ENCODE measurements at places on chromosomes 7 and 10. TPM values are rescaled to one million over a fixed set of nuclear protein-coding genes. Genes with fewer than 3 reads are reported as not detected.
A peak's percentile ranks its signal among the peaks of the same experiment; 100 is the strongest.

- no peak for DNase-seq
- H3K27me3 ChIP-seq, result no peaks in the 10 kb centered on the region
- no peak overlapping the region for H3K4me3 ChIP-seq
- H3K4me1 ChIP-seq, result peaks cover 62% of the 10 kb centered on the region
- peak overlapping the region; percentile 60 for H3K27ac ChIP-seq
- peaks cover 51% of the 10 kb centered on the region for H3K36me3 ChIP-seq
These were observed 50.2 kb downstream of the SHH start for GRCh38 chr7:155762036-155762435.

DNA sequence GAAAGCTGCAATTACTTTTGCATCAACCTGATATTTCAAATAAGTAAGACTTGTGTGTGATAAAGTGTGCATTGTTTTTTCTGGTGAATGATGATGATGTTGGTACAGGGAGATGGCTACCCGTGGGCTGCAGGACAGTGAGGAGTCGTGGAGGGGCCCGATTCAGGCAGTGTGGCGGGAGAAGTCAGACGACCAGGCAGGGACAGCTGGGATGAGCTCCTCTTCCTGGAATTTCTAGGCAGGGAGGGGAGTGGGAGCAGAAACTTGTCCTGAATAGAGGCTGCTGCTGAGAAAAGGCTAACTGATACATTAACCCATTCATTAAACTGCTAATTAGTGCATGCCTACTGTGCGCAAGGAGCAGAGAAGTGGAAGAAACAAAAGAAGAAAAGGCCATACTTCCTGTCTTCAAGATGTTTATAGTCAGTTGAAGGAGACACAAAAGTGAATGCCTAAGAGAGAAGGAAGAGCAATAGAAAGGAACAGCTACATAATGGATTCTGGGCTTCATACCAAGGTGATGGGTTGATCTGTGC is 9.3 kb upstream of the GATAD1 start:
- H3K36me3 ChIP-seq, result no peaks in the 10 kb centered on the region
- H3K4me3 ChIP-seq, result no peak overlapping the region
- no peak for DNase-seq
- H3K27me3 ChIP-seq, result no peaks in the 10 kb centered on the region
- peaks cover 13% of the 10 kb centered on the region for H3K4me1 ChIP-seq

DNA sequence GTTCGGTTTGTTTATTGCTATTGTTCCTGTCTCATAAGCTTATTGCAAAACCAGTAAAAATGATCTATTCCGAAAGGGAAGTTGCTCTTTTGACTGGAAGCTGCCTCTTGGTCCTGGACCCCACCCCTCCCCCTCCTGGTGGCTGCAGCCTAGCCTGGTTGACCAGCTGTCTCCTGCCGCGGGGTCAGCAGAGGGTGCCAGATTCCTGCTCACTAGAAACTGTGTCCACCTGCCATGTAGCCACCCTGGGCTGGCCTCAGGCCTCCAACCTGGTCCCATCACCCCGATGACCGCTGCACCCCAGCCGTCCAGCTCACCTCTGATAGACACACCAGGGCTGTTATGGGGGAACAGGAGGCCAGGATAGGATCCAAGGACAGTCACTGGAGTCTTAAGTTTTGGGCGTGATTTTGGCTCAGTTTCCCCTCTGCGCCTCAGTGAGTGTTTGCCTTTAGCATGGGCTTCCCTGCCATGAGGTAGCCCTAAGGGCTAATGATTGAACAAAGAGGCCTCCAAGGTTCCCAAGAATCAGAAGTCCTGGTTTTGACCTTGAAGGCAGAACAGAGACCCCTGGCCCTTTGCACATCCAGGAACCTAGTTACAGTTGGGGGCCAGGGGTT is 32.9 kb upstream of the SLF2 start:
- H3K36me3 ChIP-seq, result no peaks in the 10 kb centered on the region
- H3K4me3 ChIP-seq, result no peak overlapping the region
- H3K27me3 ChIP-seq, result peaks cover 2% of the 10 kb centered on the region
- H3K4me1 ChIP-seq, result peaks cover 2% of the 10 kb centered on the region

DNA sequence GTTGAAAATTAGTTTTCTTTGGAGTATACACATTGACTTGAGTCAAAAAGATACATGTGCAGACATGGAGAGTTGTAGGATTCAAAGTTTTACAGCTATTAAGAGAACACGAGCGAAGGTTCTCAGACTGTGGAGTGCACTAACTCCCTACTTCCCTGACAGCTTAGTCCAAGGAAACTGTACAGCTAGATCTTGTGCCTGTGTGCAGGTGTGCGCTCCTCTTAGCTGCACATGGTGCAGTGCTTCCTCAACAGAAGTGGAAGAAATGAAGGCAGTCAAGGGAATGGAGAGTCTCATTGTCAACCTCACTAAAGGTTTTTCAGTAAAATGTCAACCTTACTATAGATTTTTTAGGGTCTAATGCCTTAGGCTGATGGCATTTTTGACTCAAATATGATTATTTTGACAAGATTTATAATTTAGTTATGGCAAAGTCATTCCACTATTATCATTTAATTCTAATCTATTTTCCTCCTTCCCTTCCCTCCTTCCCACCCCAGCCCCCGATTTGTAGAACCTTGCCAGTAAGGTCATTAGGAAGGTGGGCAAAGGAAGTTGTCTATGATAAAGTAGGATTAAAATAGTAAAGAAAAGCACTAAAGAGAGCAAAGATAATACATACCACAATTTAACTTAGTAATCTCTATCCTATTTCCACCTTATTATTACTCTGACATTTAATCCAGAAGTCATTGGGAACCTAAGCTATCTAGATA is 13.6 kb downstream of the PDK4 start:
- no peak overlapping the region for H3K27ac ChIP-seq
- no peaks in the 10 kb centered on the region for H3K27me3 ChIP-seq
- H3K4me3 ChIP-seq, result no peak overlapping the region
- no peaks in the 10 kb centered on the region for H3K4me1 ChIP-seq
- H3K36me3 ChIP-seq, result no peaks in the 10 kb centered on the region
- DNase-seq, result no peak

- peak overlapping the region; percentile 93 for H3K27ac ChIP-seq
- H3K4me3 ChIP-seq, result peak overlapping the region; percentile 95
- peaks cover 38% of the 10 kb centered on the region for H3K4me1 ChIP-seq
- no peaks in the 10 kb centered on the region for H3K27me3 ChIP-seq
- peaks cover 25% of the 10 kb centered on the region for H3K36me3 ChIP-seq
These were observed 1.4 kb downstream of the LARP4B start for GRCh38 chr10:929960-930624.

DNA sequence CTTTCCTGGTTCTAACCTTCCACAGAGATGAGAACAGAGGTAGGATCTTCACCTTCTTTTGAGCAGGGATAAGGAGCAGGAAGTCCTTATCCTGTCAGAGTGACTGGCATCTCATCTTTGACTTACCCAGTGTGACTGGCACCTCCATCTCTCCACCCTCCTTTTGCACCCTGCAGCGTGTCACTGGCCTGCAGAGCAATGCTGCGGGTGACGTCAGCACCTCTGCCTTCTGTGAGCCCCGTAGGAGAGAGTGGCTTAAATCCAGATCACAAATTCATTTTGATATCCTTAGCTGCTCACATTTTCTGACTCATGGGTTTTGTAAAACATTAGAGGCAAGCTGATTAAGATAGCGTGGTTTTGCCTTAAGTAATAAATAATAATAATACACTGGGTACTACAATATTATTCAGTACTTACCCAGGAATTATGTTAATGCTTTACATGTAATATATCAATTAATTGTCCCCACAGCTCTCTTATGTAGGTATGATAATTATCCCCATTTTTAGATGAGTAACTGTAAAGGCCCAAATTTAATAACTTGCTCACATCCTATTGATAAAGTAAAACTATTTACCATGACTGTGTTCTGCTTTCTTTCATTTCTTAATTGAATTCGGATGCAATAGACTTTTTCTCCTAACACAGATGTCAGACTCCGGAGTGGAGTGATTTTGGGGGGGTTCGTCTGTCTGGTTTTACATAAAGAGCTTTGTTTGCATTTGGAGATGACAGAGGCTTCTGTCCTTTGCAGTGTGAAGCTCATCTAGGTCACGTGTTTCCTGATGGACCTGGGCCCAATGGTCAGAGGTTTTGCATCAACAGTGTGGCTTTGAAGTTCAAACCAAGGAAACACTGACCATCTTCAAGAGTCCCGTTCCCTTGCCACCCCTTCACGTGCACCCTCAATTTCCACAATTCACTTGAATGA is 24.9 kb downstream of the MSRB2 start:
- H3K4me3 ChIP-seq, result no peak overlapping the region
- no peak overlapping the region for H3K27ac ChIP-seq
- DNase-seq, result no peak
- H3K36me3 ChIP-seq, result peaks cover 6% of the 10 kb centered on the region
- H3K4me1 ChIP-seq, result peaks cover 3% of the 10 kb centered on the region
- H3K27me3 ChIP-seq, result no peaks in the 10 kb centered on the region

DNA sequence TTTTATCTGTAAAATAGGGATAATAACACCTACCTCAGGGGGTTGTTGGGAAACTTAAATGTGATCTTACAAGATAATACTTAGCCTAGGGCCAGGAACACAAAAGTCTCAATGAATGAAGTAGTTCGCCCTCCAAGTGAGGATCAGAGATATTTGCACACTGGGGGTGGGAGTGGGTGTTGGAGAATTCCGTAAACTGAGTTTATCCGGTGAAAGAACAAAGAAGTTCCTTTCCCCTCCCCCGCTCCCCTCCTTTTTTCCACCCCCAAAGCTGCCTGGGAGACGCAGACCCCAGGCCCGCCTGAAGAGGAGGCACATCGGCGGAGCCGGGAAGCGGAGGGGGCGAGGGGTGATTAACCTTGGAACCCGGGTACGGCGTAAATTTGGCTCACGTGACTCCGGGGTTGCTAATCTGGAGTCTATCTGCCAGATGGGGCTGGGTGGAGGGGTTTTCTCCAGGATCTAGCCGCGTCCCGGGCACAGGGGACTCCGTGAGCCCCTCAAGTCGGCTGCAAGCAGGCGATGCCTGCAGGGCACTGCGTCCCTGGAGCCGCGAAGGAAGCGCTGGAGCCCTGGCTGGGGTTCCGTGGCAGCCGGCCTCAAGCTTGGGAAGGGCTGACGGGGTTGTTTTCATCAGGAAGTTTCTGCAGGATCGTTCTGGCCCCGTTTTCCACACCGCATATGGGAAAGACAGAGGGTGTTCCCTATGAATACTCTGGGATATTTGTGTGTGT is 1.4 kb upstream of the PODXL start:
- no peak for DNase-seq
- peaks cover 3% of the 10 kb centered on the region for H3K4me1 ChIP-seq
- H3K36me3 ChIP-seq, result no peaks in the 10 kb centered on the region
- H3K27ac ChIP-seq, result no peak overlapping the region
- no peak overlapping the region for H3K4me3 ChIP-seq

DNA sequence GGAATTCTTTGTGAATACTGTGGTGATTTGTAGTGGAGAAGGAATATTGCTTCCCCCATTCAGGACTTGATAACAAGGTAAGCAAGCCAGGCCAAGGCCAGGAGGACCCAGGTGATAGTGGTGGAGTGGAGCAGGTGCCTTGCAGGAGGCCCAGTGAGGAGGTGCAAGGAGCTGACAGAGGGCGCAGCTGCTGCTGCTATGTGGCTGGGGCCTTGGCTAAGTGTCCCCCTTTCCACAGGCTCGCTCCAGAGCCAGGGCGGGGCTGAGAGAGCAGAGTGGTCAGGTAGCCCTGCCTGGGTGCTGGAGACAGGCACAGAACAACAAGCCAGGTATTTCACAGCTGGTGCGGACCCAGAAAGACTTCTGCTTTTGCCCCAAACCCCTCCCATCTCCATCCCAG is 162.9 kb downstream of the EGFR start:
- no peaks in the 10 kb centered on the region for H3K27me3 ChIP-seq
- DNase-seq, result no peak
- H3K4me1 ChIP-seq, result no peaks in the 10 kb centered on the region
- no peak overlapping the region for H3K4me3 ChIP-seq
- H3K36me3 ChIP-seq, result no peaks in the 10 kb centered on the region

DNA sequence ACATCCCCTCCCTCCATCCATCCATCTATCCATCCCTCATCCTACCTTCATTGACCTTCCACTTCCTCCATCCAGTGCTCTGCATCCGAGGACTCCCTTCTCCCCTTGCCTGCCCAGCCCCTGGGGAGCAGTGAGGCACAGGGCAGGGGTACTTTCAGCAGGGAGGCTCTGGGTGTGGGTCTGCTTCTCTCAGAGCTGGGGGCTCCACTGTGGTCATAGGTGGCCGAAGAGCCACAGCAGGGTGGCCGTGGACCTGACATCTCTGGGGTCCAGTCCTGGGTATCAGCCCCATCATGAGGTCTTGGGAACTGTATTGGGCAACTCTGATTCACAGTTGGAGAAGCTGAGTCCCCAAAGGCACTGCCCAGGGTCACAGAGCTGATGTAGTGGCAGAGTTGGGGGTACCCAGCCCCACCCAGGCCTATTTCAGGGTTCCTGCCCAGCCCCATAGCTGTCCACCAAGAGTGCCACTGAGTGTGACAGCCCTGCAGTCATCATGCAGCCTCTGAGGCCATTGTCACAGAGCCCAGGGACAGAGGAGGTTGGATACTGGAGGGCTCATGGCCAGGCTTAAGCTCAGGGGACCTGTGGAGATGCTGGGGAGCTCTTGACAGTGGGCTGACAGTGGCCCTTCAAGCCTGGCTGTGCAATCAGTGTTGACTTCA is 35.3 kb upstream of the DPYSL4 start:
- no peak overlapping the region for H3K4me3 ChIP-seq
- no peak for DNase-seq
- H3K27me3 ChIP-seq, result no peaks in the 10 kb centered on the region
- no peak overlapping the region for H3K27ac ChIP-seq

DNA sequence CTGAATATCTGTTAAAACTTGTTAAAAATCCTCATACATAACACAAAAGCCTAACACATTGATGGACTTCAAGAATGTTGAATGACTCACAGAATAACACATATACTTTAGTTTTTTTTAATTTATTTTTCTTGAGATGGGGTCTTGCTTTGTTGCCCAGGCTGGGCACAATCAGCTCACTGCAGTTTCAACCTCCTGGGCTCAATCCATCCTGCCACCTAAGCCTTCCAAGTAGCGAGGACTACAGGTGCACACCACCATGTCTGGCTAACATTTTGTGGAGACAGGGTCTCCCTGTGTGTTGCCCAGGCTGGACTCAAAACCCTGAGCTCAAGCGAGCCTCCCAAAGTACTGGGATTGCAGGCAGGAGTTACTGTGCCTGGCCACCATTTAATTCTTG is 28.1 kb downstream of the SUV39H2 start:
- peaks cover 6% of the 10 kb centered on the region for H3K4me1 ChIP-seq
- no peak overlapping the region for H3K4me3 ChIP-seq
- H3K27me3 ChIP-seq, result no peaks in the 10 kb centered on the region
- H3K36me3 ChIP-seq, result peaks cover 64% of the 10 kb centered on the region
- DNase-seq, result no peak
- H3K27ac ChIP-seq, result no peak overlapping the region

DNA sequence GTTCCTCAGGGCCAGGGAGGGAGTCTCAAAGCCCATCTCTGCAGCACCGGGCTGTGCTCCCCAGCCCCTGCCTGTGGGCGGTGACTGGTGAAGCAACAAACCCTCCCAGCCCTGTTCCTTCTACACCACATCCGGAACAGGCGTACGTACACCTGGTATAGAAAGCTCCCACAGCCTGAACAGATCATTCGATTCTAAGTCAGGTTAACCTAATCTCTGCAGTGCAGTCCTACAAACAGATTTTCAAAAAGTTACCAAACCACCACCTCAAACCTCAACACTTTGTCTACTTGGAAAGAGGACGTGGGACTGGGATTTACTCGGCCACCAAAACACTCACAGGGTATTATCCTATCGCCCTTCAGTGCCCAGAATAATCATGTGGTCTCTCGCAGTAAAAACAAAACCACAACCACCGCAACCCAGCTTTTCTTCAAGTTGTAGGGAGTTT is 238.4 kb downstream of the DIP2C start:
- H3K36me3 ChIP-seq, result no peaks in the 10 kb centered on the region
- peak overlapping the region; percentile 26 for H3K27ac ChIP-seq
- H3K4me3 ChIP-seq, result peak overlapping the region; percentile 63
- H3K27me3 ChIP-seq, result no peaks in the 10 kb centered on the region
- peak; percentile 70 for DNase-seq

The LYZL2 gene
- total RNA-seq, result not detected

The CC2D2B gene
- total RNA-seq, result not detected

The FOXP2 gene
- total RNA-seq, result not detected

The FGFBP3 gene
- 3.6 TPM for total RNA-seq

All from activated naive CD8-positive, alpha-beta T cell treated with anti-CD3 and anti-CD28 coated beads for 36 hours (primary cell).